ENCODE measurements at places on chromosomes 7 and 10. TPM values are rescaled to one million over a fixed set of nuclear protein-coding genes. Genes with fewer than 3 reads are reported as not detected.

Gene NPSR1
- not detected for total RNA-seq

Gene ABCA13
- 0.05 TPM for total RNA-seq

Gene ITIH5
- total RNA-seq, result not detected

Gene SLC18A2
- not detected for total RNA-seq

Gene EPO
- total RNA-seq, result not detected

Gene TMEM236
- 0.07 TPM for total RNA-seq
